ENCODE measurements at places on chromosomes 5 and 9. TPM values are rescaled to one million over a fixed set of nuclear protein-coding genes. Genes with fewer than 3 reads are reported as not detected.

GRCh38 chr5:78589923-78590322 lies 58.6 kb downstream of the LHFPL2 start:
- DNase-seq = no peak

GRCh38 chr5:116444373-116445295 lies 130.0 kb downstream of the SEMA6A start:
- DNase-seq = no peak

Gene SAXO1
- not detected for total RNA-seq

GRCh38 chr5:171827162-171827561 lies 41.5 kb downstream of the SMIM23 start:
- no peak for DNase-seq

Gene RORB
- 0.02 TPM for total RNA-seq

Gene BTNL3
- total RNA-seq = not detected

- peak; percentile 4 for DNase-seq
Measured at GRCh38 chr9:71681708-71682272, 86.5 kb downstream of the CEMIP2 start.

Measured in A673 (cell line).